CD4-positive, alpha-beta T cell treated with Interleukin-4 for 4 hours (primary cell): ENCODE measurements at places on chromosomes 3 and 15.

GRCh38 chr3:127723011-127723567 lies 50.3 kb downstream of the ABTB1 start:
- no peak for DNase-seq

DNA sequence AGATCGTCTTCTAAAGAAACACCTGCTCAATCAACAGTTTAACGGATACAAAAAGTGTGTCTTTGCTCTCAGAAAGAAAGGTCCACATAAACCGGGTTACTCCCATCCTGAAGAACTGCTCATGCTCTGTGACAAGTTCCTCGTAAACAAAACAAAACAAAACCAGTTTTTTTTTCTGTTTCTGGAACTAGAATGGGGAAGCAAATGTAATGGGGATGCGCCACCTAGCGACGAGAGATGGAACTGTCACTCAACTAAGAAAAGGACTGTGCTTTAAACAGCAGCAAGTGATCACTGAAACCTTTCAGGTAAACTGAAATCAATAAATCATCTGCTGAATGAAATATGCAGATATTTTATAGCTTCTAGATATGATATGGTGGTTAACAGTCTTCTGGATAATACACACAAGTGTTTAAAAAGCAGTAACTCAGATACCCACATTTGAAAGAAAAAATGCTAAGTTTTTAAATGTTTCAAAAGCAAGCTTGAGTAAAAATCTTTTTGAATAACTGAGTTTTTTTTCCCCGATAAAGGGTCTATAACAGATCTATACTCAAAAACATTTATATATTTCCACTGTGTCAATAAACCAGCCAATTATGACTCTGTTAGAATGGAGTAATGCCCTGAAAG lies 10.9 kb downstream of the TM2D3 start:
- DNase-seq: peak; percentile 76

- no peak for DNase-seq
Observed at GRCh38 chr3:41502023-41502422, 302.7 kb downstream of the CTNNB1 start.

GRCh38 chr3:147195887-147196286 lies 210.5 kb downstream of the ZIC4 start:
- no peak for DNase-seq

GRCh38 chr15:60589728-60590127 lies 110.8 kb upstream of the ICE2 start:
- no peak for DNase-seq

DNA sequence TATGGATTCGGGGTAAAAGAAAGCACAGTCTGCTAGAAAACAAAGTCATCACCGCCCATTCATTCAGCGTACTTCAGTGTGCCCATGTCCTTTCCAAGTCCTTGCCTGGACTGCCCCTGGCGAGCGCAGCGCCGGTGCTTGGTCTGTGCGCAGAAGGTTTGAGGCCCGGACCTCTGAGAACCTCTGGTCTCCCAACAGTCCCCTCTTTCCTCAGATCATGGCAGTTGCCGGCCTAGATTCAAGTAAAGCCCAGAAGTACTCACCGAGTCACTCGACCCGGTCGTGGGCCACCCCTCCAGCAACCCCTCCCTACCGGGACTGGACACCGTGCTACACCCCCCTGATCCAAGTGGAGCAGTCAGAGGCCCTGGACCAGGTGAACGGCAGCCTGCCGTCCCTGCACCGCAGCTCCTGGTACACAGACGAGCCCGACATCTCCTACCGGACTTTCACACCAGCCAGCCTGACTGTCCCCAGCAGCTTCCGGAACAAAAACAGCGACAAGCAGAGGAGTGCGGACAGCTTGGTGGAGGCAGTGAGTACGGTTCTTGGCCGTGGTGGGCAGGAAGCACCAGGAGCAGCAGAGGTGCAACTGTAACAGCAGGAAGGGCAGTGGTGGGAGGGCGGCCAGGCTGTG lies 36.3 kb downstream of the CHDH start:
- no peak for DNase-seq

- DNase-seq: peak; percentile 25
Observed at GRCh38 chr3:124078953-124079911, 87.3 kb upstream of the ROPN1 start.

GRCh38 chr15:81303244-81304225 lies 20.4 kb downstream of the STARD5 start:
- peak; percentile 39 for DNase-seq

- DNase-seq: no peak
Observed at GRCh38 chr3:112557976-112558375, 3.8 kb downstream of the ATG3 start.

DNA sequence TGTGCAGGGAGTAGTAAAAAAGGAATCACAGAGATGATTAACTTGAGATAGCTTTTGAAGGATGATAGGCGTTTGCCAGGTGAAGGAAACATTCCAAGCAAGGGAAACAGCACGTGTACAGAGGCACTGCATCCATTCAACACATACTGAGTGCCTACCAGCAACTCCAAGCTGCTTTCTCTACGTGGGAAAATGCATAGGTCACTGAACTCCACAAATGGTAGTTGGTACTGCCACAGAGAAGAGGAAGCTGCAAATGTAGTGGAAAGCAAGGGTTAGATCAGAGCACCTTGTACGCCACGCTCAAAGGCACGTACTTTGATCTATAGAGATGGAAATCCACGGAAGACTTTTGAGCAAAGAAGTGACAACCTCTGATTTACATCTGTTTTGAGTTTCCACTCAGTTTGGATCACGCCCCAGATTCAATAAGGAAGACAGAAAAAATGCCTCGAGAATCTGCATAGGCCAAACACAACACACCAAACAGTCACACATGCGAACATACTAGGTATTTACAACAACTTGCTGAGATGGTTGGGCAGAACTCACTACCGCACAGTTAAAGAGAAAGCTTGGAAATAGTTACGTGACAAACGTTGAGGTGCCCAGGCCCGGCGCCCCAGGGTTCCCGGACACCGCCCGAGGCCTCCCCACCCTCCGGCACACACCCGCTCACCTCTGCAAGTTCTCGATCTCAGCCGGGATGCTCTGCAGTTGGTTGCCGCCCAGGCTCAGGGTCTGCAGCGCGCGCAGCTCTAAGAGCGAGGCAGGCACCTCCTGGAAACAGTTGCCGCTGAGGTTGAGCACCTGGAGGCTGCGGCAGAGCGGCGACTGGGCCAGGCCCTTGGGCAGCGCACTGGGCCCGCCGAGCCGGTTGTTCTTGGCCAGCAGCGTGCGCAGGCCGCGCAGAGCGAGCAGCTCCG lies 826 bp downstream of the LRRC58 start:
- peak; percentile 43 for DNase-seq

- no peak for DNase-seq
Observed at GRCh38 chr15:34188711-34189110, 21.2 kb downstream of the KATNBL1 start.

DNA sequence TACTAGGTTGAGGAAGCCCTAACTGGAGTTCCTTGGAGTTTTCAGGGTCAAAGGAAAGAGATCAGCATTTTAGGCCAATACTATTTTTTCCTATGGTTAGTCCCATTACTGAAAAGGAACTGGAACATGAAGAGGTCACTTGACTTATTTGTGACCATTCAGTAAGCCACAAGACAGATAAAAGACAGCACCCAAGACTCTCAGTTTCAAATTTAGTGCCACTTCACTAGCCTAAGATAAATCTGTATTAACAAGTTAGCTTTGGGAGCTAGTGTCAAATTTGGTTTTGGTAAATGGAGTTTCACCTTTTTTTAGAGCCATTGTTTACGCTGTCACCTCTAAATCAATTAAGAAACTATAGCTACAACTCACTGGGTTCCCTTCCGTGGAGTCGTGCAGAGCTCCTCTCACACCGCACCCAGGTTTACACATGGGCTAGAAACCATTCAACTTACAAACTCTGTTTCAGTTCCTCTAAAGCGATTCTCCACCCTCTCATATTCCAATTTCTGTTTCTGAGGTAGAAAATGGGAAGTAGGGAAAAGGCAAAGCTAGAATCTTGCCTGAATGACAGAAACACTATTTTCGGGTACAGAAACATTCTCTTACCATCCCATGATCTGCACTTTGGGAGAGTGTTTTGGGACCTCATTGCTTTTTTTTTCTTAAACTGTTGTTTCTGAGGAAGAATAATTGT lies 14.4 kb downstream of the CCDC32 start:
- no peak for DNase-seq

DNA sequence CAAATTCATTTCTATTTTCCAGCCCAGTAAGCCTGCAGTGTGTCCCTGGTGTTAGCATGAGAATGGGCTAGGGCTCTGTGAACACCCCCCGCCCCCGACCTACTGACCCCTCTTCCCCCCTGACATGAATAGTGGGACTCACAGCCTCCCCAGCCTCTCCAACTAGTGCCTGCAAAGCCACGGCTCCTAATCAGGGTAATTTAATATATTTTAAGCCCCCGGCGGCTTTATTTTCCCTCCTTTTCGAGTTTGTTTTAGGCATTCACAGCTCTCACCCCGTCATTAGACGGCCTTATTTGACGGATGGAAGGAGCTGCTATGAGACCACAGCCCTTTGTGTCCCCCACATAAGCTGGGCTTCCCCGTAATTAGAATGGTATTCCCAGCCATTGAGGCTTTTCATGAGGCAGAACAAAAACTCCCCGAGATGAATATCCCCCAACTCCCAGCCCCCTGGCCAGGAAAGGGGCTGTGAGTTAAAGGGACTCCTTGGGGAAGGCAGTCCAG lies 78.3 kb upstream of the POLG start:
- no peak for DNase-seq

GRCh38 chr3:187855131-187855530 lies 109.9 kb upstream of the BCL6 start:
- no peak for DNase-seq

- DNase-seq: no peak
Observed at GRCh38 chr3:47579875-47580274, 1.2 kb upstream of the CSPG5 start.

GRCh38 chr3:100650651-100651619 lies 41.5 kb downstream of the ADGRG7 start:
- DNase-seq: peak; percentile 21

GRCh38 chr3:68957895-68958294 lies 25.5 kb upstream of the TAFA4 start:
- DNase-seq: no peak

GRCh38 chr3:72109327-72110259 lies 324.6 kb upstream of the PROK2 start:
- no peak for DNase-seq

DNA sequence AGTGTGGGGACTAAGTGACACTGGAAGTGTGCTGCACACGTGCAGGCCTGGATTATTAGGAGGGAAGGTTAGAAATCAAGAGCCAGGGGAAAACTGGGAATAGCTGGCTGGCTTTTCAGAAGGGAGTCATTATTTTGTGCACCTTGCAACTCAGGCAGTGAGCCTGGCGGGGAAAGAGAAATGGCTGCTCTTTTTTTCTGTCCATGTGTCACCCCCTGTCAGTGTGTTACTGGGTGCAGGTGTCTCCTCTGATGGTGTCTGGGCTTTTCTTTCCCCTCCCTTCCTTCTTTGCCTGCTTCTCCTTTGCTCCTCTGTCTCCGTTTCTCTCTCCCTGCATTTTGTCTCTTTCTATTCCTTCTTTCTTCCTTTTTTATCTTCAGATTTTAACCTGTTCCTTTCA lies 130.7 kb downstream of the APBA2 start:
- no peak for DNase-seq

- DNase-seq: no peak
Observed at GRCh38 chr15:66775127-66776105, 73.4 kb downstream of the SMAD6 start.

- DNase-seq: no peak
Observed at GRCh38 chr3:54279005-54279583, 156.7 kb downstream of the CACNA2D3 start.

- DNase-seq: no peak
Observed at GRCh38 chr3:190266913-190267290, 55.3 kb downstream of the CLDN1 start.

DNA sequence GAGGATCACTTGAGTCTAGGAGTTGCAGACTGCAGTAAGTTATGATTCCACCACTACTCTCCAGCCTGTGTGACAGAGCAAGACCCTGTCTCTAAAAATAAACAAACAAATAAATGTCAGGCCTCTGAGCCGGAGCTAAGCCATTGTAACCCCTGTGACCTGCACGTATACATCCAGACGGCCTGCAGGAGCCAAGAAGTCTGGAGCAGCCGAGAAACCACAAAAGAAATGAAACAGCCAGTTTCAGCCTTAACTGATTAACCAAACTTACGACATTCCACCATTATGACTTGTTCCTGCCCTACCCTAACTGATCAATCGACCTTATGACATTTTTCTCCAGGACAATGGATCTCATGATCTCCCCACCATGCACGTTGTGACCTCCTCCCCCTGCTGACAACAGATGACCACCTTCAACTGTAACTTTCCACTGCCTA lies 32.5 kb upstream of the ZKSCAN7 start:
- DNase-seq: no peak

DNA sequence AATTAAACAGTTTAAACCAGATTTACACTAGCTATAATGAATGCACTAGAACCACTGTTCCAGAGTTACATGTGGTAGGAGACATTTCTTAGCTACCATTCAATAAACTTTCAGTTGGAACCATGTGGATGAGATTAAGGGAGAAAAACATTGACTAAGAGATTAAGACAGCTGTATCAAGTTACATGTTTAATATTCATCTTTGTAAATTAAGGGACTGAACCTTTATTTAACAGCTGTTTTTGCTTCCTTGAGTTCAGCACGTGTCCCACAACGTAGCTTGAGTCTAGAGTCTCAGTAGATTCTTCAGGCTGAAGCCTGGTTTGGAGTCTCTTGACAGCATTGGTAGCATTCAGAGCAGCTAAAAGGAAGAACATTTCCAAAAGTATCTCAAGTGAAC lies 27.2 kb upstream of the CFAP44 start:
- DNase-seq: no peak

DNA sequence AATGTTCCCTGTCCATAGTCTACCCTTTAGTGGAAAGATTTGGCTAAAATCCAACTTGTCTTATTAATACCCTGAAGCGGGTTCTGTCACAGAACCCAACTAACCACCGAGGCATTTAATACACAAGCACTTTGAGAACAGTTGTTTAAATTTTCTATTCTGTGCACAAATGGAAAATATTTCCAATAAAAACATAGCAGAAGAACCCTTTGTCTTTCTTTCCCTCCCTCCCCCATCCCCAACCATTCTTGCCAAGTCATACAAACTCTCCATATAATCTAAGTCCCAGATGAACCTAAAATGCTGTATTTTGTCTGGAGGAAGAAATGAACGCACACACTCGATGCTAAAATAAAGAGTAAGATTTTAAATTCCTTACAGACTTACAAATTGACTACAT lies 126.9 kb upstream of the STRIT1 start:
- no peak for DNase-seq

- no peak for DNase-seq
Observed at GRCh38 chr15:39558421-39558820, 22.5 kb upstream of the THBS1 start.

- DNase-seq: no peak
Observed at GRCh38 chr3:48518638-48519276, 14.8 kb upstream of the SHISA5 start.

DNA sequence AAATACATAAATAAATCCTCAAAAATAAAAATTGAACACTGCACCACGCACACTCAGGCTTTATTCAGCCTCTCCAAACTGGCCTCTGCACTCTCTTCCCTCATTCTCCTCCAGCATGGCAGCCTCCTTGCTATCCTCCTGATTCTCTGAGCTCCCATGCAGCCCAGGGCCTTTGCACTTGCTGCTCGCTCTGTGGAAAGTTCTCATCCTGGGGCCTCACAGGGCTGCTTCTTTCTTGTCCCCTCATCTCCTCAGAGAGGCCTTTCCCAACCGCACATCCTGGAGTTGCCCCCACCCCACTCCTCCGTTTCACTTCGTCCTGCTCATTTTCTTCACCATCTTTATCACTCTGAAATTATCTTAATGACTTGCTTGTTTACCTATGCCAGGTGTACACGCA lies 123.0 kb downstream of the SHQ1 start:
- no peak for DNase-seq
